ENCODE measurements at places on chromosomes 5 and 9.

- DNase-seq: no peak
These were observed 87.7 kb downstream of the FSTL4 start for GRCh38 chr5:133524666-133525065.

GRCh38 chr9:114552706-114553105, 34.9 kb upstream of the ATP6V1G1 start:
- DNase-seq: no peak

- no peak for DNase-seq
These were observed 22.8 kb upstream of the ELL2 start for GRCh38 chr5:95984287-95984938.

GRCh38 chr5:7886849-7887475, 18.0 kb downstream of the MTRR start:
- peak; percentile 55 for DNase-seq

- DNase-seq: no peak
These were observed 16.3 kb upstream of the MAML1 start for GRCh38 chr5:179716286-179716685.

DNA sequence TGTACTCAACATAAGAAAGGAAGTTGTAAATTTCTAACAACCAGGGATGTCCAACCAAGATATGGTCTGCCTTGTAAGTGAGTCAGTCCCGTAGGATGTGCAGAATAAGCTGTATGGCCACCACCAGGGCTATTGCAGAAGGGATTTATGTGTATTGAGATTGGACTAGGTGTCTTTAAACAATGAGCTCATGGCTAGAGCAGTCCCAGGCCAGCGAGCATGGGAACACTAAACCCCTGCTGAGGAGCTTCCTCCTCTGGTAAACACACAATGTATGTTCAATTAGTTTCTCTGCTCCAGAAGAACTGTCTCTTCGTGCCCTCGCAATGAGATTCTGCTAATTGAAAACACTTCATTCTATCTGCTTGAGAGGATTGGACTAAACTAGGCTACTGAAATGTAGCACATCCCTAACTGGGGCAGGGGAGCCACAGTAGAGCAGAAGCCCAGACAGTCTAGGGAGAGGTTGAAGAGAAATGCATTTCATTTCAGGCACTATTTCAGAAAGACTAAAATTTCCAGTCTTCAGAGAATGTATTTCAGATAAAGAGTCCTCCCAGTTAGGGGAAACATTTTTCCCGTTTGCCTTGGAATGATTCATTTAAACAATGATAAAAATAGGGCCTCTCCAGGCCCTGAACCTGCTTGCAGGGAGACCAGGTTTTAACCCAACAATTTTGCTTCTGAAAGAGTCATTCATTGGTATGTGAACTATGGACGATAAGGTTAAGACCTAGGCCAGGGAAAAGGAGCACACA, 154.7 kb downstream of the FAM114A2 start:
- DNase-seq: no peak

GRCh38 chr5:98827161-98827560, 53.7 kb downstream of the RGMB start:
- DNase-seq: peak; percentile 1

GRCh38 chr9:129888293-129889121, 53.2 kb downstream of the USP20 start:
- no peak for DNase-seq

DNA sequence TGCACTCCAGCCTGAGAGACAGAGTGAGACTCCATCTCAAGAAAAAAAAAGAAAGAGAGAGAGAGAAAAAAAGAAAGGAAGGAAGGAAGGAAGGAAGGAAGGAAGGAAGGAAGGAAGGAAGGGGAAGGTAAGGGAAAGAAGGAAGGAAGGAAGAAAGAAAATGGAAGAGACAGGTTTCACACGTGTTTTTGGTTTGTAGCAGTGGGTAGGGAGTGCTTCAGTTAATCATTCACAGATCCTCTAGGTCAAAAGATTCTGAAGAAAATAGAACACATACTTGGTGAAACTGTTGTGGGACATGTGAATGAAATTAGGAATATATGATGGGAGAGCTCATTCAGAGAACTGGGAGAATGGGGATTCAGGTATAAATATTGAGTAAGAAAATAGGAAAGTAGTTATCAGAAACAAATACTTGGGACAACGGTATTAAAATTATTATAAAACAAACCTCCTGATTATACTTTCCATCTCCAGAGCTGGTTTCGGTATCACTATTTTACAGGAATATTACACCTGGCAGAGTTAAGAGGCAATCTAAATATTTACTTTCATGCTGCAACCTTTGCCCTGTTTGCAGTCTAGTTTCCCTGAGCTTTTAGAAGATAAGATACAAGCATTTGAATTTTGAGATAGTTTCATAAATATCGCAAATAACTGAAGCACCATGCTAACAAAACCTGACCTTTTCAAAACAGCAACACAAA, 37.2 kb downstream of the MARVELD2 start:
- DNase-seq: no peak

GRCh38 chr5:79301046-79301712, 65.2 kb downstream of the JMY start:
- DNase-seq: no peak

- DNase-seq: no peak
These were observed 20.3 kb downstream of the LMX1B start for GRCh38 chr9:126633881-126634558.

DNA sequence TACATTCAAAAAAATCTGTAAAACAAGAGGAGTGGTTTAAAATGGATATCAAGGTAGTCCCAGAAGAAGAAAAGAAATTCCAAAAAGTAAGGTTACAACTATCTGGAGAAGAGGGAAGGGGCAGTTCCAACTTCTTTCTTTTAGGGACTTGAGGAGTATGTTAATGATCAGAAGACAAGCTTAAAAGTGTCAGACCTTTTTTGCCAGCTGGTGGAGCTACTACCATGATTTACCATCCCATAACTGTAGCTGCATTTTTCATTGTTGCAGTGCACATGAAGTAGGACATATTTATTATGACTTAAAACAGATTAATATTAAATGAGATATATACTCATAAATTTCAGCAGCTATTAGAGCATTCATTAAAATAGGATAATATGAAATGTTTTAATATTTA, 158.5 kb upstream of the RGS7BP start:
- no peak for DNase-seq

DNA sequence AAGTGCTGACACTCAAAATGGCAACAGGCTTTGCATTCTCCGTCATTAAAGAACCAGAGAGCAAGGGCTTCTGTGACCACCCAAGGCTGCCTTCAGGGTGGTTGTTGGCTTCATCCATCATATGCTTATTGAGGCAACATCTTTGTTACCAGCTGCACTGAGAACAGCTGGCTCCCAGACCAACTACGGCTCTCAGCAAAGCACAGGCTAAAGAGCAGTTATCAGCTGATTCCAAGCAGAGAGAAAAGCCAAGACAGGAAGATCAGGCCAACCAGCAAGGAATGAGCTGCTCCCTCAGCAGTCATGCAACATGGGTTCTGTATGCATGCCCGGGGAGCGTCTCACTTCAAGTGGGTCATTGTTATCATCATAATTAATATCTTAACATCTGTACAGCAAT, 358.9 kb downstream of the ACTL7B start:
- no peak for DNase-seq

- peak; percentile 4 for DNase-seq
These were observed 5.5 kb downstream of the NSMF start for GRCh38 chr9:137453643-137454081.

DNA sequence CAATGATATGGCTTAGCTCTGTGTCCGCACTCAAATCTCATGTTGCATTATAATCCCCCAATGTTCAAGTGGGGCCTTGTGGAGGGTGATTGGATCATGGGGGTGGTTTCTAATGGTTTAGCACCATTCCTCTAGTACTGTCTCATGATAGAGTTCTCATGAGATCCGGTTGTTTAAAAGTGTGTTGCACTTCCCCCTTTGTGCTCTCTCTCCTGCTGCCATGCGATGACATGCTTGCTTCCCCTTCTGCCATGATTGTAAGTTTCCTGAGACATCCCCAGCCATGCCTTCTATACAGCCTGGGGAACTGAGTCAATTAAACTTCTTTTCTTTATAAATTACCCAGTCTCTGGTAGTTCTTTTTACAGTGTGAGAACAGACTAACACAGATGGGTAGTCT, 427.1 kb downstream of the CHSY3 start:
- DNase-seq: no peak

- no peak for DNase-seq
These were observed 946.3 kb upstream of the COX7C start for GRCh38 chr5:85671223-85671970.

GRCh38 chr9:137458194-137459151, 661 bp downstream of the NSMF start:
- DNase-seq: peak; percentile 92

GRCh38 chr5:139543423-139543991, 17.6 kb upstream of the UBE2D2 start:
- DNase-seq: no peak

- peak; percentile 14 for DNase-seq
These were observed 83.5 kb downstream of the PDE4D start for GRCh38 chr5:59810041-59810440.

- DNase-seq: no peak
These were observed 857.1 kb downstream of the TAF11L14 start for GRCh38 chr5:18491349-18491748.

DNA sequence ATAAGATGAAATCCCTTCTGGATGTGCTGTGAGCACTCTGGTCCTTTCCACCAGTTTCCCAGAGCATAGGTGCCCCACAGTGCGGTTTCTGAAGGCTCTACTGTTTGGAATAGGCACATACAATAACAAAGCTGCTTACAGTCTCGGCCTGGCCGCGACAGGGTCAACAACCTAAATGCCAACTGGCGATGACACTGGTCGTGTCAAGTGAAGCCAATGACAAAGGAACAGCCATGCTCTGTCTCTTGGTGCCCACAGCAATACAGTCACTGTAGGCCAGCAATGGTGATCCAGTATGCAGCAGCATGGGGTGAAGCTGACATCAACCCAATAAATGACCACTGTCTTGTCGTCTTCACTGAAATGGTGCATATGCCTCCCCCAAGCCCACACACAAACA, 47.8 kb upstream of the EQTN start:
- DNase-seq: no peak

- DNase-seq: no peak
These were observed 57.6 kb upstream of the RASA1 start for GRCh38 chr5:87210076-87210475.

- DNase-seq: peak; percentile 75
These were observed 285.2 kb upstream of the ITGA1 start for GRCh38 chr5:52502460-52502999.
